ENCODE measurements at places on chromosomes 1 and 21. TPM values are rescaled to one million over a fixed set of nuclear protein-coding genes. Genes with fewer than 3 reads are reported as not detected.

DNA sequence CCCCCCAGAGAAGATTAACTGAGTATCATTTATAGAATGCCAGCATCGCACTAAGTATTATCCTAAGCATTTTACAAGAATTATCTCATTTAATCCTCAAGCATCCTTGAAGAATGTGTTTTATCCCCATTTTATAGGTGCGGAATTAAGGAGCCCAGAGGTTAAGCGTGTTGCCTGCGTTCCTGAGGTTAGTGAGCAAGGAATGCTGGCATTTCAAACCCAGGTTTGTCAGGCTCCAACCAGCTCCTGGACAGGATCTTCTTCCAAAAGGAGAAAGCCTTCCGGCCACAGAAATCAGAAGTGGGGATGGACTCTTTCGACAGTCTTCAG, 82.3 kb downstream of the SSBP3 start:
- no peak for DNase-seq

DNA sequence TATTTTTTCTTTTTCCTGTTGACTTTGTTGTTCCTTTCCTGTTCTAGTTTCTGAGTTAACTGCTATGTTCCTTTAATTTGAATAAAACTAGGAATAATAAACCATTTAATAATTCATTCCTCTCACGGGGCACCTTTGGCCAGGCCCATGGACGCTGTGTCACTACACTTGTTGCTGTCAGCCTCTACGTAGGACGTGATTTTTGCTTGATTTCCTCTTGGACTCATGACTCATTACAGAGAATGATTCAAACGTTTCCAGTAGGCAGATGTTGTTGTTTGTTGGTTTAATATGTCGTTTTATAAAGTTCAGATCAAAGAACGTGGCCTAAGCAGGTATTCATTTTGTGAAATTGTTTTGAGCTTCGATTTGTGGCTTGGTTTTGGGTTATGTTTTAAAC, 9.1 kb upstream of the SLC19A1 start:
- no peak for DNase-seq

DNA sequence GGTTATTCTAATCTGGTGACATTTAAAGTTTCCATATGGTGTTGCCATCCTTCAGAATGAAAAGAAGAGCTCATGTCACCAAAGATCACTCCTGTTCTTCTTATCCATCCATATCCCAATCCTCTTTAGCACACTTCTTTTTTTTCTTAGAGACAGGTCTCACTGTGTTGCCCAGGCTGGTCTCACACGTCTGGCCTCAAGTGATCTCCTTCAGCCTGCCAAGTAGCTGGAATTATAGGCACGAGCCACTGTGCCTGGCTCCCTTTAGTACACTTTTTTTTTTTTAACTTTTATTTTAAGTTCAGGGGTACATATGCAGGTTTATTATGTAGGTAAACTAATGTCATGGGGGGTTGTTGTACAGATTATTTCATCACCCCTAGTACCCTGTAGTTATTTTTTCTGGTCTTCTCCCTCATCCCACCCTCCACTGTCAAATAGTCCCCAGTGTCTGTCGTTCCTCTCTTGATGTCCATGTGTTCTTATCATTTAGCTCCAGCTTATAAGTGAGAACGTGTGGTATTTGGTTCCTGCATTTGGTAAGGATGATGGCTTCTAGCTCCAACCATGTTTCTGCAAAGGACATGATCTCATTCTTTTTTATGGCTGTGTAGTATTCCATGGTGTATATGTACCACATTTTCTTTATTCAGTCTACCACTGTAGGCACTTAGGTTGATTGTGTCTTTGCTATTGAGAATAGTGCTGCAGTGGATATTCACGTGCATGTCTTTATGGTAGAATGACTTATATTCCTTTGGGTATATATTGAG, 40.6 kb downstream of the CTTNBP2NL start:
- DNase-seq = no peak

DNA sequence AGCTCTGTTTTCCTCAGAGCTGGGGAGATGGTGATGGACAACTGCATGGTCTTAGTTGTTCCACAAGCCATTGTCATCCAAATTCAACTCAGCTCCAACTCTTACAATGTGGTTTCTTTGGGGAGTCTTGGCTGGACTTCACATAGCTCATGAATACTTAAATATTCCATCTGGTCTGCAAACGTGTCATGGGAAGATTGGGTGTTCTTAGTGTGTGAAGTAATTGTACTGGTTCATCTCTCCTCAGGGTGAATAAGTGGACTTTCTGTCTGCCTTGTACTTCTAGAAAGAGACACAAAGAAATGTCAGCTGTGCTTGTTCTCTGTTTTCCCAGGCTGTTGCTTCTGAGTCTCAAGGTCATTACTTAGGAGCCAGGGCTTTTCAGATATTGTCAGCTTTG, 106.6 kb downstream of the VPS13D start:
- DNase-seq = no peak

DNA sequence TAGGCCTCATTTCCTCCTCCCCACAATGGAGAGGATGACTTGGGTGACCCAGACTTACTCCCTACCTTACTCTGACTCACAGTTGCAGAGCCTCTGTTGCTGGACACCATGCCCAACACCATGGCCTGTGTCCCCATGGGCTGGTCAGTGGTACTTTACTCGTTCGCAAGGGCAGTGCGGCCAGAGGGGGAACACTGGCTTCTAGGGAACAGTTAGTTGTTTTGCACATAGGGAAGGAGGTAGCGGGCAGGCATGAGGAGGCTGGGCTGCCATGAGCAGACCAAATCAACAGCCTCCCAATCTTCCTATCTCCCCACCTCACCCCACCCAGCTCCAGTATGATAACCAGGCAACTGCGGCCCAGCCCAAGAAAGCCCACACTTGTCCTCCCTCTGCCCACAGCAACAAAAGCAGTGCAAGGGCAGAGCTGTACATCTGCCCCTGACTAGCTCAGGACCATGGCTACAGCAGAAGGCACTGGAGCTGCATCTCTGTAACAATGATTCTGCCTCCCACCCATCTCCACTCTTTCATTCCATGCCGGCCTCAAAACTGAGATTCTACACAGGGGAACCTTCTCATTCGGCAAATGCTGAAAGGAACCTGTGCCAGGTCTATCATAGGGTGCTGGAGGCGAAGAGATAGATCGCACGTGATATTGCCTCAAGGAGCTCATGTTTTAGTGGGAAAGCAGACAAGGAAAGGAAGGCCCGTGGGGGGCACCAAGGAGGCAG, 18.6 kb downstream of the TAL1 start:
- no peak for DNase-seq

DNA sequence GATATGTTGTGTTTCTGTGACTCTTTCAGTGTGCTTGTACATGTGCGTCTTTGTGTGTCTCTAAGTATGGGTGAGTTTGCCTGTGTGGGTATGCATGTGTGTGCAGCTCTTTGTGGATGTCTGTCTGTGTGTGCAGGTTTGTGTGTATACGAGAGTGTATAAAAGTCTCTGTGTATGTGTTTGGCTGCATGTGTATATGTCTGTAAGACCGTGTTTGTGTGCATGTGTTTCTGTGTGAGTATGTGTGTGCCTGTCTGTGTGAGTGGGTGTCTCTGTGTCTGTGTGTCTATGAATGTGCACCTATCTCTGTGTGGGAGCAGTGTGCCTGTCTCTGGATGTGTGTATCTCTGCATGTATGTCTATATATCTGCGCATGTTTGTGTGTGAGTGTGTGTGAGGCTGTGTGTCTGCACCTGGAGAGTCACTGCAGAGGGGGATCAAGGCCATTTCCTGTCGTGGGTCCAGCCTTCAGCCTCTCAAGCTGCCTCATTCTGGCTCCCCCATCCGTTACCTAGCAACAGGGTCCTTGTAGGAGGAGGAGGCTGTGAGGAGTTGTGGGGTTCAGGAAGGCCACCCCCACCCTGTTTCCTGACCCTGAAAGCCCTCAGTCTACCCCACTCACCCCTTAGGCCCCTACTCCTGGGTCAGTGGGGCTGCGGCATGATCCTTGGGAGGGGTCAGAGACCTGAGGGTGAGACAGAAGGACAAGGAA, 10.4 kb downstream of the FGR start:
- no peak for DNase-seq

GRCh38 chr1:43558346-43558841, 27.7 kb downstream of the PTPRF start:
- DNase-seq = no peak

DNA sequence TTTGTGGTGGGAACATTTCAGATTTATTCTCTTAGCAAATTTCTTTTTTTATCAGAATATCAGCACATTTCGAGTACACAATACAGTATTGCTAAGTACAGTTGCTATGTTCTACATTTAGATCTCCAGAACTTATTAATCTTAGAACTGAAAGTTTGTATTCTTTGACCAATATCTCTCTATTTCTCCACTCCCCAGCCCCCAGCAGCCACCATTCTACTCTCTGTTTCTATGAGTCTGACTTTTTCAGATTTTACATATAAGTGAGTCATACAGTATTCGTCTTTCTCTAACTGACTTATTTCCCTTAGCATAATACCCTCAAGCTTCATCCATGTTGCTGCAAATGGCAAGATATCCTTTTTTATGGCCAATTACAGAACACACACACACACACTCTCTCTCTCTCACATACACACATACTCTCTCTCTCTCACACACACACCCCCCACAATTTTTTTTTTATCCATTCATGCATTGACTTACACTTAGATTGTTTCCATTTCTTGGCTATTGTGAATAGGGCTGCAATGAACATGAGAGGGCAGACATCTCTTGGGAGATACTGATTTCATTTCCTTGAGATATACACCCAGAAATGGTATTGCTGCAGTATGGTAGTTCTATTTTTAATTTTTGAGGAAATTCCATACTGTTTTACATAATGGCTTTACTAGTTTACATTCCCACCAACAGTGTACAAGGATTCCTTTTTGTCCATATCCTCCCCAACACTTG, 15.7 kb downstream of the RPTN start:
- no peak for DNase-seq

GRCh38 chr1:30744060-30744756, 13.4 kb downstream of the LAPTM5 start:
- no peak for DNase-seq

GRCh38 chr1:228293816-228294500, 86.1 kb downstream of the OBSCN start:
- no peak for DNase-seq

GRCh38 chr1:226738421-226738994, 574 bp downstream of the ITPKB start:
- DNase-seq = no peak

GRCh38 chr21:35738347-35738961, 321.9 kb downstream of the SETD4 start:
- peak; percentile 5 for DNase-seq

DNA sequence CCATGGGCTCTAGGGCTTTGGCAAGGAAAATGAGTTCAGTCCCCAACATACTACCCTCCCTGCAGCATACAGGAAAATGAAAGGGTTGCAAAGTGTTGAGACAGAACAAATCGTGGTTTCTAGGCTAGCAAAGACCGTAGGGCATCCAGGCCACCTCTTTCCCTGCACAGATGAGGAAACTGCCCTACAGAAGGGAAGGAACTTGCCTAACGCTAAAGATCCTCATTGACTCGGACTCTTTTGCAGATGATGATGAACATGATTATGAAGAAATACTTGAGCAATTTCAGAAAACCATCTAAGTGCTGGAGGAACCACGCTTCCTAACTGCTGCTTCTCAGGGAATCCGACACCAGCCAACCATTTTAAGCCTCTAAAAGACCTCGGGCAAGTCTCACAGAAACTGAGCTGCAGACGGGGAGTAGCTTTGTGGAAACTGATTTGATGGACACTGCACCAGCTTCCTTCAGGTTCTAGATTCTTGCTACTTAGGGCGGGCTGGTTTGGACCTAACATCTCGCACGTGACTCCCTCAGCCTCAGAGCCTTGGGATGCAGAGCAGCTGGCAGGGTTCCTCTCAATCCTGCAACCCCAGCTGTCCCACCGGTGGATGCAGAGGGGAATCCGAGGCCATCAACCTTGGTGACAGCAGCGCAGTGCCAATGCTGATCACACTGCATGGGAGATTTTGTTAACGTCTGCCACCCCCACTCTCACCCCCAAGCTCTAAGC, 13.4 kb downstream of the THEMIS2 start:
- no peak for DNase-seq

DNA sequence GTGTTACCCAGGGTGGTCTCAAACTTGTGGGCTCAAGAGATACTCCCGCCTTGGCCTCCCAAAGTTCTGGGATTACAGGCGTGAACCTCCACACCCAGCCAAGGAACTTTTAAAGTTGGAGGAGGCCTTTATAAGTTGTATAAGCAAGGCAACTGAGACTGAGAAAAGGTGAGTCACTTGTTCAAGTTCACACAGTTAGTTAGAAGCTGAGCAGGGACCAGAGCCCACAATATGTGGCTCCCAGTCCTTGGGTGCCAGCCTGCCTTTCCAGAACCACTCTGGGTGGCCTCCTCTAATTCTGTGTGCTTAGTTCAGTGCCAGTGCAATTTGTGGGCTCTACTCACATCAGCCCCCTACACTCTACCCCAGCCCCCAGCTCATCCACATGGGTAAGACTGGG, 3.7 kb downstream of the RAB25 start:
- no peak for DNase-seq

- no peak for DNase-seq
These were observed 30.7 kb upstream of the NLRP3 start for GRCh38 chr1:247385283-247385682.

GRCh38 chr1:205387845-205388244, 31.1 kb upstream of the KLHDC8A start:
- DNase-seq = no peak

DNA sequence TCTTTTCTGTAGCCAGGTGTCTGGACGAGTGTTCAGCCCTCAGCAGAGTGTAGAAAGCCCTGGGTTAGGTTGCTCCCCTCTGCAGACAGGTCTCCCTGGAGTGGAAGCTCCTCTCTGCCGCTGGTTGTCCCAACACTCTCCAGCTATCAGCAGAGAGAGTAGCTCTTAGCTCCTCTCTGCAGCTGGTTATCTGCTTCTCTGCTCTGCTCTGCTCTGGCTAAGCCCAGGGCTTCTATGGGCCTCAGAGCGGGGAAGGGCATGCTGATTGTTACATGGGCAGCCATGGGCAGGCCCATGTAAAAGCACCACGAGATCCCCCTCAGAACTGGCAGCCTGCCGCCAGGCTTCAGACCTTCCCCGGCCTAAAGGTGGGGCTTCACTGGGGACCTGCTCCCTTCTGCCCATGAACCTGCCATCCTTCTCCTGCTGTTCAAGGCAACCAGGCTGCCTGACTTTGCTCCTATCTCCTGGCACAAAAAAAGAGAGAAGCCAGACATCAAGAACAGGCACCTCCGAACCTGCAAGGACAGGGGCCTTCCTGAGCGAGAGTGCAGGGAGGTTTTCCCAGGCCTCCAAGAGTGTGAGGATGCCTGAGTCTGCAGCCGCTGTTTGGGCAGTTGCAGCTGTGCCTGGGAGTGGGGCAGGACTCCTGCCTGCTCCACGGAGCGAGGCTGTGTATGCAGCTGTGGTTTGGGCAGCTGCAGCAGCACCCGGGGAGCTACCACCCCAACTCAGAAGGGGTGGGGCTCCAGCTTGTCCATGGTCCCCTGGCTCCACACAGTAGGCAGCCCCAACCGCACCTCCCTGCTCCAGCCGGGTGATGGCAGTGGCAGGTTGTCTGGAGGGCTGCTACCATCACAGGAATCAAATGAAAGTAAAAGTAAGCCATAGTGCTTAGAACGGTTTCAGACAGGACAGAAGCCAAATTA, 973.7 kb downstream of the LTN1 start:
- peak; percentile 17 for DNase-seq

Gene MYCL
- 0.07 TPM for polyA plus RNA-seq

Gene GJC2
- 1.0 TPM for polyA plus RNA-seq

Gene AADACL3
- polyA plus RNA-seq = not detected

Gene KCNT2
- polyA plus RNA-seq = 0.66 TPM

Gene LCE1F
- not detected for polyA plus RNA-seq

Data from heart right ventricle (tissue), 16 donors.